Spleen (tissue), 13 donors: ENCODE measurements at places on chromosomes 2 and 18.
A peak's percentile ranks its signal among the peaks of the same experiment; 100 is the strongest.

DNA sequence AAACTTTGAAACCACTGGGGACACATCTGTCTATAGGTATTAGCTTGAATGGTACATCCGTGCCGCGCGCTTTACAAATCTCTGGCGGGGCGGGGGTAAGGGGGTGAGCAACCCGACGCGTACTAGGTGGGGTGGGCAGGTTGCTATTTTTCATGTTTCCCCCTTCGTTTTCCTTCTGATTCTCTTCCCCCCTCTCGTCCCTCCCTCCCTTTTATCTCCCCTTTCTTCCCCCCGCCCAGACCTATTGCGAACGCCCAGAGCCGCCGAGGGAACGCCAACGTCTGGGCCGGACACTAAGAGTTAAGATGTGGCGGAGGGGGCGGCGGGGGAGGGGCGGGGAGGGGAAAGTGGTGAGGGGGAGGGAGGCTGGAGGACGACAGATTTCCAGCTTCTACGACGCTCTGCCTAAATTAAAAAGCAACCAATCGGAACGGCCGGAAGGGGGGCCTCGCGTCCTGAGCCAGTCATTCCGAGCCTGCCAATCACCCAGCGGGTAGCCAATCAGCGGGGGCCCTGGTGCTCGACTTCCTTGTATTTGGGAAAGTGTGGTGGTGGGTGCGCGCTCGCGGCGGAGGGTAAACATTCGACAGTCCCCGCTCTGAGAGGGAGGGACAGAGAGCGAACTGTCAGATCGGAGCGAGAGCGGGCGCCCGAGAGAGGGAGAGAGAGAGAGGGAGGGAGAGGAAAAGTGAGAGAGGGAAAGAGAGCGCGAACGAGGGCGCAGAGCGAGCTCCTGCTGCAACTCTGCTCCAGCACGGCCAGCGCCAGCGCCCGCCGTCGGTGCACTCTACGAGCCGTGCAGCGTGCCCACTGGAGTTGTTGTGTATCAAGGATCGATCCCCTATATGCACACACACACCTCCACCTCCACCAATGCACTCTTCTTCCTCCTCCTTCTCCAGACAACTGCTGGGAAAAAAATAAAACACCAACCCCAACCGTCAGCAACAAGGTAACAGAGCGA, at the start of gene POU3F3:
TSS of gene POU3F3 (plus strand) at position 582 of the 964 bp plus-strand sequence. CDS start 1,396 bp downstream, outside the sequence.
- DNase-seq = no peak

DNA sequence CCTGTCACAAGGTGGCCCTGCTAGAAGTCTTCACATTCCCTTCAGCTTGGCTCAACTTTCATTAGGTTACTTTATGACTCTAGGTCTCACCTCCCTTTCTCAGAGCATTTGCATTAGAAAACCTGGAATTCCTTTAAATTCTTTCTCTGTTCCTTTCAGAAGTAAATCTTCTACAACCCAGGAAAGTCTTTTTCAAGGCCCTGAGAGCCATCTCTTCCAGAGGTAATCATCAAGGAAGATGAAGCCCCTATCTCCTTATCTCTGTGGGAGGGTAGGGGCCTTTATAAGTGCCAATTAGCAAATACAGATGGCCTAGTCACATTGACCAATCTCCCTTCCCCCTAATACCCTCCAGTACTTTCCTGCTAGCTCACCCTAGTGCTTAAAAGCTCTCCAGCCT, 848.0 kb upstream of the FAM98A start:
- no peak for DNase-seq

DNA sequence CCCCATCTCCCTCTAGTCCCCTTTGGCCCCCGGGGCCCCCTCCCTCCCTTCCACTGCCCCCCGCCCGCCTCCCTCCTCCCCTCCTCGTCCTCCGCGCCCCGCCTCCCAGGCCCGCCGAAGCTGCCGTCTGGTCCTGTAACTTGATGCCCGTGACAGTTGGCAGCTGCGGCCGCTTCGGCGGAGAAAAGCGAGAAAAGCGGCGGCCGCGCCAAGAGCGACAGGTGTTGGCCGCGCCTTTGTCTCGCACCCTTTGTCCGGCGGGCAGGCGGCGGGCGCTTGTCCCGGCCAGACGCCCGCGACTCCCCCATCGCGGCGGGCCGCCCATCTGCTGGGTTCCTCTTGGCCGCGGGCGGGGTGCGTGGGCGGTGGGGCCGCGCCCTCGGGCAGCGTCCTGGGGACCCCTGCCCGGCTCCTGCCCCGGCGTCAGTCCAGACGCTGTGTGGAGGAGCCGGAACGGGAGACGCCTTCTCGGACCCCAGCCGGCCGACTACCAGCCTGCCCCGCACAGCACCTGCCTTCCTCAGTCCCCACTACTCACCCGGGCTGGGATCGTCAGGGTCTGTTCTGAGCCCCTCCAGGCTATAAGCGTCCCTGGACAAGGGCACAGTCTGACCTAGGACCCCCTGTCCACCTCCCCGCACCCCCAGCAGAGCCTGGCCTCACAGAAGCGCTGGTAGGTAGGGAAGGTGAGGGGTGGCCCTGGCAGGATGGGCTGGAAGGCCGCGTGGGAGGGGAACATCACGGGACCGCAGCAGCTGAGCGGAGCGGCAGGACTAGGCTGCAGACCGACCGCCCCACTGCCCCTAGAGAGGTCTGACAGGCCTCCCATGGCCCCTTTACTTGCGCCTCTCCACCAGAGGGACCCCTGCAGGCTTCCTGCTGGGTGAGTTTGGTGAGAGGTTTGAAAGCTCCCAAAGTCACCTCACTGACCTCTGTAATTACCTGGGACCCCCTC, 1.2 kb upstream of the HES6 start:
- peak; percentile 88 for DNase-seq

DNA sequence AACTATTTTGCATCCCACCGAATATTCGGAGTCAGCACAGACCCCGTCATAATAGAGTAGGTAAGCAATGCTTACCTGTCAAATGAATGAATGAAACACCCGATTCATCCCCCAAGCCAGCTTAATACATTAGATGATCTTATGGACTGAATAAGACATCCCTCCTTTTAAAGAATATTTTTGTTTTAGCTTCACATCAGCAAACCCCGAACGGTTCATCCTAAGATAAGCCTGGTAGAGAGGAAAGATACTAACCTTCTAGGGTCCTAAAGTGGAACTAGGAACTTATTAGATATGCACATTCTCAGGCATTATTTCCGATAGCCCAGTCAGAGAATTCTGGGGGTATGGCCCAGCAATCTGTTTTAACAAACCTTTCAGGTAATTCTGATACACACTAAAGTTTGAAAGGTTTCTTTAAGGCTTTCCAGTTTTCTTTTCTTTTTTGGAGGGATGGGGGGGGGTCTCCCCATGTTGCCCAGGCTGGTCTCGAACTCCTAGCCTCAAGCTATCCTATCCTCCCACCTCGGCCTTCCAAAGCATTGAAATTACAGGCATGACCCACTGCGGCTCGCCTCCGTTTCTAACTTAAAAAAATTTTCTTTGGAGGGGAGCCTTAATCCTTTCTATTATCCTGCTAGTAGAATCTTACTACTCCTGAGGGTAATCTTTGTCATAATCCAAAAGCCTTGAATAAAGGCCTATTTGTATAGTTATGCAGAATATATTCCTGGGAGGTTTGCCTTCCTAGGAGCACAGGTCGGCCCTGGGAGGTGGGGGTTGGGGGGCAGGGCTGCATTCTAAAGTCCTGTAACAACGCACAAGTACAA, 1.0 kb upstream of the ACTR3 start:
- no peak for DNase-seq

DNA sequence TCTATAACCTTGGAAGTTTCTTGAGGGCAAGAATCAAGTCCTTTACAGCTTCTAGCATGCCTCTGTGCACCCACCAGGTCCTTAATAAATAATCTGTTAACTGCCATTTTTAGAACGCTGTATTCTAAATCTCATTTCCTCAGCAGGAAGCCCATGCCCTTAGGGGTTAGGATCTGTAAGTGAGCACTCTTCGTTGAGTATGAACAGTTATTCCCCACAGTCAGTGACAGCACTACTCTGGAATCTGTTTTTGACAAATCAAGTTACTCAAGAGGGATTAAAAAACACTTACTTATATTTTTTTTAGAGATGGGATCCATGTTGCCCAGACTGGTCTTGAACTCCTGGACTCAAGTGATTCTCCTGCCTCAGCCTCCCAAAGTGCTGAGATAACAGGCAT, 14.6 kb downstream of the PAIP2B start:
- no peak for DNase-seq

GRCh38 chr2:241898463-241899270, 29.1 kb downstream of the RTP5 start:
- DNase-seq = peak; percentile 68

DNA sequence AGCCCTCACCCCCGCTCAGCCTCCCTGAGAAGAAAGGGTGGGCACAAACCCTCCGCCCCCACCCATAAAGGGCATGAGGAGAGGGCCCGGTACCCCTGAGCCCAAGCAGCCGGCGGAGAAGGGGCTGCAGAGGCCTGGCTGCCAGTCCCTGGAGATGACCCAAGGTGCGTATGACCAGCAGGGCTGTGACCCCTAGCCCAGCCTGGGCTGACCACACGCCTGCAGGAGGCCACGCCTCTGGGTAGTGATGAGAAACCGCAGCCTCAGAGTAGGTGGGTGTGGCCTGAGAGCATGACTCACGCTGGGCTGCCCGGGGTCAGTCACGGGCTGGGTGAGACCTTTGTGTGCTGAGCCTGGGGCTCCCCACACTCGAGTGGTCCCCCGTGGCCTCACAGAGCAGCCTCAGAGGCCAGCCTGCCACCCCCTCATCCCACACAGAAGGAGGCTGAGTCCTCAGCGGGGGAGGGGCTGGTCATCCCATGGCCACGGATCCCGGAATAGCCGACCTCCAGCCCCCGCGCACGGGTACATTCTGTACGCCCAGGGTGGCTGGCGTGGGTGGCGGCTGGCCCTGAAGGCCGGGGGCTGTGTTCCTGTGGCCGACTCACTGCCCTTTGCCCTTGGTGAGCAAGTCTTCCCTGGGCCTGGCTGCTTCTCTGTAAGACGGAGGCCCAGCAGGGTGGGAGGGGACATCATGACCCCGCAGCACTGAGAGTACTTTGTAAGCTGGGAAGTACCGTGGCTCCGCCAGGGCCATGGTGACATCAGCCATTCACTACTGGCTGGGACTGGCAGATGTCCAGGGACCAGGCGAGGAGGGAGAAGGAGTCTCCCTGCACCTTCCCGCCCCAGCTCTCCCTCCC, 110.8 kb upstream of the OTOS start:
- DNase-seq = peak; percentile 84

DNA sequence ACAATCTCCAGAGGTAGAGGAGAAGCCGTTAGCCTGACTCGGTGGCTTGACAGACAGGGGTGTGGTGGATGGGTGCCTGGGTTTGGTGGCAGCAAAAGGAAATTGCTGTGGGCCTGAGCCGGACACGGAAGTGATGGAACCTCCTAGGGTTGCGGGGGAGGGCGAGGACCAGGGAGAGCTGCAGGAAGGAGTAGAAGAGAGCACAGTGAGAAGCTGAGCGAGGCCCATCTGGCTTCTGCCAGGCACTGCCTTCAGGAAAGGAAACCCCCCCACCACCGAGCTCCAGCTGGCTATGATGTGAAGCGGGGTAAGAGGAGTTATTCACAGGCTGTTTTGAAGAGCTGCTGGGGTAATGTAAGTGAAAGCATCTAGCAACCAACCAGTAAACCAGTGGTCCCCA, 134.6 kb downstream of the TSN start:
- DNase-seq = no peak

GRCh38 chr2:48315896-48316194, 214.1 kb upstream of the STON1 start:
- peak; percentile 81 for DNase-seq

GRCh38 chr2:128511731-128512378, 193.2 kb upstream of the HS6ST1 start:
- DNase-seq = peak; percentile 62

- no peak for DNase-seq
These were observed 63.7 kb upstream of the FANCL start for GRCh38 chr2:58304843-58305242.

- peak; percentile 61 for DNase-seq
These were observed 131.5 kb downstream of the SMAD7 start for GRCh38 chr18:48819276-48819675.

DNA sequence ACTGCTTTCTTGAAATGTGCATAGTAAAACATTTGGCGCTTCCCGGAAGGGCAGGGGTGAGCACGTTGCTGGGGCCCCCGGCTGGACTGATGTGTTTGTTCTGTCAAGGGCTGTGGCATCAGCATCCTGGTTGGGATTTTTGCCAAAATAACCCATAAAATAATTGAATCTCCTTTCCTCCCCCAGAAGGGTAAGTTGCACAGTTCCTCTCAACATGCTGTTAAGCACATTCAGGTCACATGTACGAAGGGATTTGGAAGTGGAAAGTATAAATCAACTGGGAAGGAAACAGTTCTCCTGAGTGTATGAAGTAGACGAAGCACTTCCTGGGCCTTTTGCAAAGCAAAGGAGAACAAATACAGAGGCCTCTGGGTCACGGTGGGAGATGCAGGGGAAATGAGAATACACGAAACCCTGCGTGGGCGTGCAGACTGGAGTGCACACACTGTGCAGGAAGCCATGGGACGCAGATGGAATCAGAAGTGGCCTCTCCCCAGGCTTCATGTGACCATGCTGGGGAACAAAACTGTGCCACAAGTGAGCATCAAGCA, 183.9 kb downstream of the LPIN1 start:
- no peak for DNase-seq

- DNase-seq = no peak
These were observed 1.1 kb upstream of the RNU4ATAC start for GRCh38 chr2:121529439-121530211.

DNA sequence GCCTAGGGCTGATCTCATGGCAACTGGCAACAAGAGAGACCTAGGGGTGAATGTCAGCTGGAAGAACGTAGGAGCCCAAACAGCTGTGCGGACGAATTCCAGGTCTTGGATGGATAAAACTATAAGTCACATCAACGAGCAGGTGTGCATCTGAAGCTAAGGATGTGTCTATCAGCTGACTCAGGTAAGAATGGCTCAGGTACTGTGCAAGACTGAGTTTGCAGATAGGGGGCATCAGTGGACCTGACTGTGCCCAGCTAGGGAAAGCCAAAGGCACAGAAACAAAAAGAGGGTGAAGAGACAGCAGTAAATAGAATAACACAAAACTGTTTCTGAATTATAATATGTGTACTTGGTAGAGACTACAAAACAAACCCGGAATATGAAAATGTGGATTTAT, 357.3 kb downstream of the ZEB2 start:
- no peak for DNase-seq

DNA sequence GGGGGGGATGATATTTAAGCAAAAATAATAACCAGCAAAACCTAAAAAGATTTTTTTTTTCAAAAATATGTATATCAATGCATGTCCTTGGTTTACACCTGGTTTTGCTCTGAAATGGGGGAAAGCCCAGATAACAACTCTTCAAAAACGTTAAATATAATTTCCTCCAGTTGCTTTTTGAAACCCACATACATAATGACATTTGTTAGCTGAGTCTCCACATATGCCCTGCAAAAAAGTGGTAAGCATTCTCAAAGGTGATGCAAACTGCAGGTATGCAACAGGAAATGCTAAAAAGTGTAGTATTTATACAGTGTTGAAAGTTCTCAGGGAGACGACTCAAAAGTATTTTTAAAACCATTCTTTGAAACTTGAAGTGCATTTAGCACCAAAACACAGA, 258.6 kb downstream of the ZEB2 start:
- no peak for DNase-seq

- peak; percentile 71 for DNase-seq
These were observed 9.2 kb upstream of the NFATC1 start for GRCh38 chr18:79386547-79386946.

GRCh38 chr18:21571772-21572171, 28.7 kb downstream of the ESCO1 start:
- no peak for DNase-seq
